ENCODE measurements at places on chromosomes 6 and 20.

DNA sequence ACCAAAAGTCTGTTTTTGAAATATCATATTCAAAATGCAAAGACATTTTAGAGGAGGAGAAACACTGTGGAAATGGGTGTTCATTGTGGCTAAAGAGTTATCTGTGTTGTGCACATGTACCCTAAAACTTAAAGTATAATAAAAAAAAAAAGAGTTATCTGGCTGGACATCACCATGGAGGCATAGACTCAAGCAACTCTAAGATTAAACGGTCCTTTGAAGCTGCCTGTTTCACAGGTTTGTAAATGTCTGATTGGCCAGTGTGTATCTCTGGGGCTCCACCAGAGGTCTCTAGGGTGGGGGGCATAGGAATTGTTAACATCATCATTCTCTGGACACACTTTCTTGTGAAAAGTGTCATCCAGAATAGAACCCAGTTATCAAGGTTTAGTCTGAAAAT is 39.2 kb downstream of the TSPYL4 start:
- no peak for DNase-seq

GRCh38 chr20:49490689-49491088 is 8.2 kb upstream of the KCNB1 start:
- DNase-seq: no peak

DNA sequence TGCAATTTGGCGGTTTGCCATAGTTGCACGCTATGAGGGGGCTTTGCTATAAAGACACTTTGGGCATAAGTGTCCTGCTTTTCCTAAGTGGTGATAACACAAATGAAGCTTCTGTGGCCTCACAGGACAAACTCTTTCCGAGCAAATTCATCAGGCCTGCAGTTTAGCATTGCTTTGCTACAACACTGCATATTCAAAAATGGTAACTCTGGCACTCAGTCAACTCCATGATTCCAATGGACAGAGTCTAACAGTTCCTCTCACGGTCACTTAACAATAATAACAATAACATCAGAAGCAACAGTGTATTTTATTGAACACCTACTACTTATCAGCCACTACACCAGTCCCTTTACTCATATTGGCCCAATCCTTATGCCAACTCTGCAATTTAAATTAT is 222.5 kb downstream of the FRK start:
- no peak for DNase-seq

GRCh38 chr6:4664911-4665310 is 111.3 kb upstream of the CDYL start:
- DNase-seq: no peak

GRCh38 chr6:47165918-47166317 is 123.8 kb upstream of the ADGRF1 start:
- DNase-seq: no peak

GRCh38 chr6:4778086-4778485 is 1.9 kb downstream of the CDYL start:
- no peak for DNase-seq

DNA sequence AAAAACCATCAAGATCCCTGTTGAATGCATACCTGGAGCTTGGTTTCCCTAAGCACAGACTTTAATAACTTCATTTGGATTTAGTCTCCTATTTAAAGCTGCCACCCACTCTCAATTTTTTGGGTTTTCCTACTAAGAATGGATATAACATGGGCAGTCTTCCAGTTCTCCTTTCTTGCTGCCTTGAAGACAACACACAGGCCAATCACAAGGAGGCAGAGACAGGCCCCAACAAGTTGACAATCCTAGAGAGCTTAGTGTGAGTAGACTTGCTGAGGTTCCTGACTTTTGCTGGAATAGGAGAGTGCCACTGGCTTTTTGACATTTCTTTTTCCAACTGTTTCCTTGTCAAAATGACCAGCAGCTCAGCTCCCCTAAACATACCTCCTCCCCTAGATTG is 112.3 kb upstream of the ESR1 start:
- DNase-seq: no peak

- DNase-seq: no peak
Observed at GRCh38 chr6:167034056-167034455, 34.9 kb downstream of the CEP43 start.

DNA sequence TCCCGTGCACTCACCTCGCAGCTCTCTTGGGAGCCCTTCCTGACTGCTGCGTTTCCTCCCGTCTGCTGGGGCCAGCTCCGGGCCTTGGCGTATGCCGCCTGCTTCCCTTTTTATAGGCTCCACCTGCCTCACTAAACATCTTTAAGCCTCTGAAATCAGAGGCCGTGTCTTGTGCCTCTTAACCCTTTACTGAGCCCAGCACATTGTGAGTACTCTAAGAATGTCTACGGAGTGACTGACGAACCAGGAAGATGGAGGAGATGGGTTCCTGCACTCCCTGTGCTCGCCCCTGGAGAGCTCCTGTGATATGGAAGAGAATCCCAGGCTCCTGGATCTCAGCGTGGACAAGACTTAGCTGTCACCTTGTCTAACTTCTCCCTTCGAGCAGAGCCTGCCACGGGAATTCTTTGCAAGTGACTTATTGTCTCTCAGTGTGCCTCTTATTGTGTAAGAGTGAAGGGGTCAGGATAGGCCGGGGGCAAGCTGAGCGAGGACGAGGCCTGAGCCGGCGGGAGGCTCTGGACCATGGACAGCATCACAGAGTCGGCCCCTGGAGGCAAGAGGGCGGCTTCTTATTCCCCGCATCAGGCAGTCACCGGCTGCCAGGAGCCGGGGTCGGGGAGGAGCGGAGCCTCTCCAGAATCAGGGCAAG is 70.9 kb upstream of the CCDC167 start:
- no peak for DNase-seq

- DNase-seq: no peak
Observed at GRCh38 chr6:108673153-108673552, 112.4 kb downstream of the FOXO3 start.

DNA sequence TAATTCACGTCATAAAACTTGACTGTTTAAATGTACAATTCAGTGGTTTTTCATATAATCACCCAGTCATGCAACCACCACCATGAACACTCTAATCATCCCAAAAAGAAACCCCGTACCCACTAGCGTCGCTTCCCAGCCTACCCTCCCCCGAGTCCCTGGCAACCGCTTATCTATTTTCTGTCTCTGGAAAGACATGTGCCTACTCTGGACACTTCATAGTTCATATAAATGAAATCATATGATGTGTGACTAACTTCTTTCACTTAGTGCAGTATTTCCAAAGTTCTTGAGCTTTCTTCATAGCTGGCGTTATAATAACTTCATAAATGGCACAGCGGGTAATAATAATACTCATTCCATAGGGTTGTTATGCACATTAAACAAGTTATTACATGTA is 215.2 kb downstream of the MYLK4 start:
- DNase-seq: no peak

DNA sequence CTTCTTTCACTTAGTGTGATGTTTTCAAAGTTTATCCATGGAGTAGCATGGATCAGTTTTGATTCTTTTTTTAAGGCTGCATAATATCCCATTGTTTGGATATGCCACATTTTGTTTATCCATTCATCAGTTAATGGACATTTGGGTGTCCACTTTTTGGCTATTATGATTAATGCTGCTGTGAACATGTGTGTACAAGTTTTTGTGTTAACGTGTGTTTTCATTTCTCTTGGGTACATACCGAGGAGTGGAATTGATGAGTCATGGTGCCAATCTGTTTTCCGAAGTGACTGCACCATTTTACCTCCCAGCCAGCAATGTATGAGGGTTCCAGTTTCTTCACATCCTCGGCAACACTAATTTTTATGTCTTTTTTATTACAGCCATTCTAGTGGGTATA is 78.4 kb upstream of the CCDC28A start:
- DNase-seq: no peak

DNA sequence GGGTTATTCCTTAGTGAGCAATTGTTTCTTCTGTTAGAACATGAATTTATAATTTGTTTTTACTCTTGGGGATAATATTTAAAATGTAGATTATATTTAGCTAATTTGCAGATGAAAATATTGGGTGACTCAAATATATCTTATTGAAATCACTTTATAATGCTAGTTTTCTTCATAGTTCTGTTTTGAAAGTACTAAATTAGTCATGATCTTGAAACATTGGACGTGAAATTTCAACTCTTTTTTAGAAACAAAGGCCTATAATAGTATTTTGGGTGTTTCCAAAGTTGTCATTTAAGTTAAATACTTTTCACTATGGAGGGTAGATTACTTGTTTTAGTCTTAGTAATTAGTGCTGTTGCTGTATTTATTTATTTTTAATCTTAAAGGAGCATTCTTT is 250.9 kb downstream of the UTRN start:
- DNase-seq: no peak

DNA sequence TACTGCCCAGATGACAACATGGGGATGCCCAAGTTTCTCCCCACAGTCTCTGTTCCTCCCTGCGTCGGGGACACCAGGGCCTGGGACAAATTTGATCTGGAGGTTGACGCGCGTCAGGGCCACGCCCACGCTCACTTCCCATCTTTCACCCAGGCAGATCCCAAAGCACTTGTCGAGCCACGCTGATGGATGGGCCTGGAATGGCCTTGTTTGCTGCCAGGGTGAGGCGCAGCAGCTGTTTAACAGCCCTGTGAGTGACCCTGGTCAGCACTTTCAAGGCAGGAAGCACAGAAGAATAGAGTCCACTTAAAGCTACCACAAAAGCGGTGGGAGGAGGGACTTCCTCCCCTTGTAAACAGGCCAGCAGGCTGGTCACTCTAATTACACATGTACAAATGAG is 324.7 kb upstream of the JARID2 start:
- no peak for DNase-seq

Data from activated naive CD8-positive, alpha-beta T cell treated with anti-CD3 and anti-CD28 coated beads, Interleukin-2, amount 50 U/mL, for 24 hours (primary cell).